ENCODE measurements at places on chromosomes 5 and 9.

GRCh38 chr5:143315929-143316328, 87.6 kb downstream of the NR3C1 start:
- DNase-seq, result no peak

DNA sequence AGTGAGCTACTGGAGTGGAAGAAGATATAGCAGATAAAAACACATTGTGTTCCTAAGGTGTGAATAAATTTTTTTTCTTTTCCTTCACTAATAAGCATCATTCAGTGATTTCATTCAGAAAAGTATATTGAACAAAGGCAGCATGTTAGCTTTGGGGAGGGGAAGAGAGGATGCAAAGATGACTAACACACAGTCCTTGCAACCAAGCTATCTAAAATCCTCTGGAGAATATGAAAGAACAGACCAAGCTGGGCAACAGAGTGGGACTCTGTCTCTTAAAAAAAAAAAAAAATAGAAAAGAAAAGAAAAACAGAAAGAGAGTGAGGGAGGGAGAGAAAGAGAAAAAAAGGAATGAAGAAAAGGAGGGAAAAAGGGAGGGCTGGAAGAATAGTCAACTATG, 22.3 kb upstream of the OMD start:
- no peak for DNase-seq

DNA sequence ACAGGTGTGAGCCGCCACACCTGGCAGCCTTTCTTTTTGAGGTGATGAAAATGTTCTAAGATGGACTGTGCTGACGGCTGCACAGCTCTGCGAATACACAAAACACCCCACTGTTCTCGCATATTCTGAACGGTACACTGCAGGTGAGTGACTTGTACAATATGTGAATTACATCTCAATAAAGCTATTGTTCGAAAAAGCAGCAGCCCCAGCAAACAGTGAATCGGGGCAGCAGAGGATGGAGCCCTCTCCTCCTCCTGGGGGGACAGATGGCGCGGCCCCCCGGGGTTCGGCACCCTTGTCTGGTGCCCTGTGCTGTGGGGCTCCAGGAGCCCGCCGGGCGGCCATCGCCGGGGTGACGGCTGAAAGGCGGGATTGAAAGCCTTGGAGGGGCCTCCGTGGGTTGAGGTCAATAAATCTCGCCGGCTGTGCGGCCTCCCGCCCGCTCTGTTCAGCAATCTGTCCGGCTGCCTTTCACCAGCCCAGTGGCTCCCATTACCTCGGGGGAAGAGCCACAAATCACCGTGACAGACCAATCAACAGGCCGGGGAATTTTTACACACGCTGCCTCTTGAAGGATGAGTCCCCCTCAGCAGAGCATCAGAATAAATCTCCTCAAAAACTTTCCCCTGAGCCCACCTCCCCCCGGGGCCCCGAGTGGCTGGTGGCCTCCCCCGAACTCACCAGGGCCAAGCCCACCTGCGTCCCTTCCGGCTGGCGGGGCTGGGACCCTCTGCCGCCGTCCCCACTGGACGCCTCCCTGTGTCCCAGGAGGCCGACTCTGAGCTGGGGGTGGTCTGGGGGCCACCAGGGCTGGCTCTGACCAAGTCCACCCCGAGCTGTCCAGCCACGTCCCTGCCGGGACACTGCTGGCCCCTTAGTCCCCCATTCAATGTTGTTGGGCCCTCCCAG, 37.8 kb upstream of the TMEM250 start:
- DNase-seq, result no peak

DNA sequence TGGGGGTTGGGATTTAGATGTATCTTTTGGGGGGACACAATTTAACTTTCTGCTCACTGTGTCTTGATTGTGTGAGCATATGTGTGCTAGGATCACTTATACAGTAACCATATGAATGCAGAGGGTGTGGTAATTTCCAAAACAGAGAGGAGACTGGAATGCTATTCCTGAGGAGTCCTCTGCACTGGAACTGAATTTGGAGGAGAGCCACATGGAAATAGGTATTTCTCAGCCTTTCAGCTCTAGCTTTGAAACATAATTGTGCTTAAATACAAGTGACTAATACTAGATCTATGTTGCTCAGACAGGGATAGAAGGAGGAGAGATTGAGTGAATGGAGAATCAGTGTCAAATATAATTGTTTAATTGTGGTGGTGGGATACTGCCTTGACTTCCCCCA, 45.5 kb downstream of the FOCAD start:
- DNase-seq, result no peak

GRCh38 chr9:4656621-4657020, 5.5 kb upstream of the PLPP6 start:
- DNase-seq, result no peak

GRCh38 chr9:69299826-69300225, 25.2 kb upstream of the ENTREP1 start:
- DNase-seq, result no peak

GRCh38 chr5:29208024-29208423, 1985.5 kb upstream of the CDH6 start:
- DNase-seq, result no peak

DNA sequence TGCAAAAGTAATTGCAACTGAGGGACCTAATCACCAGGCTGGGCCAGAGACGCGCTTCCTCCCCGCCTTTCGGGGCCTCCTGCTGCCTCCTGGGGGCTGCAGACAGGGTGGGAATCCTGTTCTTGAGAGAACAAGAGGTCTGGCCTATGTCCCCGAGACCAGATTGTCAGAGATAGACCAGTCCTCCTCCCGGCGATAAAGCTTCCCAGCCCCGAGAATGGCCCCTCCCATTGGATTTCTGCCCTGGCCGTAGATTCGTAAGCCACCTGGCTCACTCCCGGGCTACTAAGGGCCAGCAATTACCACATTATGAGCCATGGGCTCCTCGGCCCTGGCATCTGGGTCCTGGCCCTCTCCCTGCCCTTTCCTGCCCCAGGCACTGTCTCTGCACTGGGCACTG, 70.4 kb downstream of the HRH2 start:
- DNase-seq, result no peak

GRCh38 chr5:172886476-172886875, 52.4 kb downstream of the ERGIC1 start:
- no peak for DNase-seq

GRCh38 chr5:170411100-170411499, 21.9 kb upstream of the KCNMB1 start:
- no peak for DNase-seq

GRCh38 chr5:75603371-75603770, 7.9 kb upstream of the ANKDD1B start:
- DNase-seq, result no peak

DNA sequence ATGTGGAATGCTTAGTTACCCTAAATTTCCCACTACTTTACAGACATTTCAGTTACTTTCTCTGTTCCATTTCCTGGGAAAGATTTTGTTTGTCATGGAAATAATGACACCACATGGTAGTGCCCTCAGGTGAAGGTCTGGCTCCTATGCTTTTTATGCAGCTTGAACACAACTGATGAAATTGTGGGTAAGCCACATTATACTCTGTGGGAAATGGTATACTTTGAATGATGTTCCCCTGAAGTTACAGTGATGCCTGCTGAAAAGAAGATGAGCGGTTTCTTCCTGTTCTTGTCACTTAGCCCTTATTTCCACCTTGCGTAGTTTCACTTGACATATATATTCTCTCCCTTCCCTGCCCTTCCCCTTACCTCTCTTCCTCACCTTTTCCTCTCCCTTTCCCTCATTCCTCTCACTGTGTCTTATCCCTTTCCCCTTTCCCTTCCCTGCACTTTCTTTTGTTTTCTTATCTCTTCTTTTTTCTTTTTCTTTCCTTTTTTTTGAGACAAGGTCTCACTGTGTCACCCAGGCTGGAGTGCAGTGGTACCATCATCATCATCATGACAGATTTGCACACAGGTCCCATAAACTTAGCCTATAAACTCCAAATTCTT, 280.8 kb upstream of the IL12B start:
- no peak for DNase-seq

DNA sequence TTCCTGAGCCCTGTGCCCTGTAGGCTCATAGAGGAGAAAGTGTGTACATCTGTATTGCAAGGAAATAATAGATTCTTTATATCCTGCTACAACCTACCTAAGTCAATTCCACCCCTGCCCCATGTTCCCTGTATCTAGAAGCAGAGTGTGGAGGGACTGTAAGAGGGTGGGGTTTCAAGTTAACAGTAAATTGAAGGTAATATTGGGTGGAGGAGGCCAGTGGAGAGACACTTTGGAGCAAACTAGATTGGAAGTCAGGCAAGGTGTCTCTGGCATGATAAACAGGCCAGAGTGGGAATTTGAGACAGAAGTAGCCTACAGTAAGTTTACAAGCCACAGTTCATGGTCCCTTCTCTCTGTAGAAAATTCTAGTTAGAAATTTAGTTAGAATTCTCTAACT, 2.3 kb upstream of the HEMGN start:
- no peak for DNase-seq

- DNase-seq, result no peak
Measured at GRCh38 chr9:91417602-91418214, 5.9 kb downstream of the NFIL3 start.

- DNase-seq, result no peak
Measured at GRCh38 chr5:172904643-172905345, 54.4 kb upstream of the RPL26L1 start.

GRCh38 chr5:21573416-21574314, 1279.5 kb downstream of the CDH12 start:
- no peak for DNase-seq

DNA sequence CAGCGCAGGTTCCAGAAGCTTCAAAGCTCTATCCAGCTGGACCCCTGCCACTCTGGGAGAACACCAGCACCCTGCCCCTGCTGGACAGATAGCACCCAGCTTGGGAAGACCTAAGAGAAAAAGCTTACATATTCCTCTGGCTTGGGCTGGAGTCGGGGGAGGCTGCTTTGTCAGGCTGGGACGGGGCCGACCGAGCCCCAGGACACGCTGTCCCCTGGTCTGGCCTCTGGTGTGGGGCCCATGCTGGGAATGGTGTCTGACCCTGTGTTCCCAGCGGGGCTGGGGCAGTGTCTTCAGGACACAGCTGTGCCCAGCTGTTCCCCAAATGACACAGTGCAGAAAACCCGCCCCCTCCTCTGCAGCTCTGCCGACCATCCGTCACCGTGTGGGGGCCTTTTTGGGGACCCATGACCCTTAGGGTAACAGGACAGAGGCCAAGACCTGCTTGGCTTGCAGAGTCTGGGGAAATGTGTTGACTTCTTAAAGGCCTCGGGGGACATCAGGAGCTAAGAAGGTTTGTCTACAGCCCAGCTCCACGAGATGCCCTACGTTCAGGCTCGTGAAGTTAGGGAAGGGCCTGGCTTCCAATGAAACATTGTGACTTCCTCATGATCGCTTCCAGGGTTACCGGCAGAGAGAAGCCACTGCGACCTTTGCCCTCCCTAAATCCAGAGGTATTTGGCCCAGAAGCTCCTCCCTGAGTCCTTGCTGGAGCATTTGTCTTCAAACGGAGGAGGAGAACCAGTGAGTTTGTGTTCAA, 20.4 kb upstream of the SLC2A6 start:
- DNase-seq, result no peak

- no peak for DNase-seq
Measured at GRCh38 chr5:170164921-170165320, 59.2 kb downstream of the FOXI1 start.

- no peak for DNase-seq
Measured at GRCh38 chr5:151906246-151906645, 18.4 kb downstream of the GLRA1 start.

- DNase-seq, result no peak
Measured at GRCh38 chr9:126395439-126396212, 69.0 kb downstream of the MVB12B start.

DNA sequence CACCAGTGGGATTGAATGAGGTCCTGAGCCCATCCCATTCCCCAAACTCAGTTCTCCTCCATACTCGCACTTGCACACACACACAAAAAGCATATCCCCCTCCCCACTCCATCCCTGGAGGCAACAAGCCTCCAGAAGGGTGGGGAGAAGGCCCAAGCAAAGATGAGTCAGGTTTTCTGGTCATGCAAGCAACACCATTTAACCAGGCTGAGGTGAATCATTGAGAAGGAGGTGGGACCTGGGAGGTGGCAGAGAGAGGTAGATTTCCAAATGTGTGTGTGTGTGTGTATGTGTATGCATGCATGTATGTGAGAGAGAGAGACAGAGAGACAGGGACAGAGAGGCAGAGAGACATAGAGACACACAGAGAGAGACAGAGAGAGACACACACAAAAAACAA, 185.2 kb upstream of the TRIM32 start:
- no peak for DNase-seq

DNA sequence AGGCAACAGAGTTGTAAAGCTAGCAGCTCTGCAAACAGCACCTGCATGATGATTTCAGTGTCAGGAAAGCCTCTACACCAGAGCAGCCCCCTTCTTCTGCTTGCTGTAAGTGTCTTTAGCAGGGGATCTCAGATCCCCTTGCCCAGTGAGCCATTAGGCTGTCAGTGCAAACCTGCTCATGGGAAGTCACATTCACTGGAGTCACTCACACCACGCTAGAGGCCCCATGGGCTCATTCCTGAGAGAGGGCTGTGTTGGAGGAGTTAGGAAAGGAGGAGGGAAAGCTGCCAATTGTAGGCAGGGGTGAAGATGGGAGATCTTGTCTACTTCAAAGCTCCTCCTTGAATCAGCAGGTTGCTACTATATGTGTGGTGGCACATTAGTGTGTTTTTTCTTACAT, 275.2 kb downstream of the SMARCA2 start:
- no peak for DNase-seq

GRCh38 chr5:173926359-173926758, 38.2 kb downstream of the CPEB4 start:
- no peak for DNase-seq

GRCh38 chr5:82167372-82167935, 110.7 kb downstream of the RPS23 start:
- no peak for DNase-seq

DNA sequence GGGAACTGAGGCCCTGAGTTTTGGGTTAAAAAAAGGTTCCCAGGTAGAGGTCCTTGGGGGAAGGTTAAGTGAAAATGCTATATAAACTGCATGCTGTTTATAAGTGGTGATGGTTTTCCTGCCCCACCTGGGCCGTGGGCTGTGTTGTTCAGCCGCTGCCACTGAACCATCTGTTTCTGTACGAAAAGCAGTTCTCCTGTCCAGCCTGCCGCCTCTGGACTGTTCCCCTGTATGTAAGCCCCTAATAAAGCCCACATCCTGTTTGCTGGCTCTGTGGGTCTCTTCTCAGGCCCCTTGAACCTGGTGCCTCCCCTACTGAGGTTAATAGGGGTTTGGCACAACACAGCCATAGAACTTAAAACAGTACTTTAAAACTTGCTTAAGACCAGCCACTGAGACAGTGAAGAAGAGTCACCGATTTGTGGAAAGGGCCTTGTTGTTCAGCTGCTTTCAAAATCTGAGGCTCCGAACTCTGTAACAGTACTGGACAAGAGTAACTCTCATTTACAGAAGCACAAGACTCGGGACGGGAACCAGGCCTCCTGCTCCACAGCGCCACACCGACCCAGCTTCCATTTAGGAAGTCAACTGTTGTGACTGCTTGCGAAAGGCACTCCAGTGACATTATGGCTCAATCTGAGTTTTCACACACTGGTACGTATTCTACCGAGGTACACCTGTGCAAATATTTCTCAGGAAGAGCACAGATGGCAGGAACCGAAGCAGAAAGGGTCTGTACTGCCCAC, 192.5 kb downstream of the CDK5RAP2 start:
- no peak for DNase-seq

- no peak for DNase-seq
Measured at GRCh38 chr5:106443746-106444145, 1227.0 kb downstream of the EFNA5 start.

- DNase-seq, result peak; percentile 24
Measured at GRCh38 chr5:88203981-88204750, 64.5 kb downstream of the TMEM161B start.
